ENCODE measurements at places on chromosomes 2 and 18. TPM values are rescaled to one million over a fixed set of nuclear protein-coding genes. Genes with fewer than 3 reads are reported as not detected.

Gene ERFE
- not detected for polyA plus RNA-seq

Gene TUBA4B
- polyA plus RNA-seq = not detected

Gene COLEC11
- polyA plus RNA-seq = 46.8 TPM

Gene DSG2
- polyA plus RNA-seq = not detected

Gene TSPYL6
- not detected for polyA plus RNA-seq

Gene NFU1
- 92.5 TPM for polyA plus RNA-seq

Gene KLHL30
- polyA plus RNA-seq = not detected

Gene LAMA3
- polyA plus RNA-seq = not detected

Gene RRM2
- not detected for polyA plus RNA-seq

Gene DSG4
- not detected for polyA plus RNA-seq

Gene SP140
- polyA plus RNA-seq = not detected

Gene PRKAG3
- not detected for polyA plus RNA-seq

Gene IAH1
- polyA plus RNA-seq = 91.5 TPM

Gene TMEM169
- 2.9 TPM for polyA plus RNA-seq

Gene MC2R
- polyA plus RNA-seq = not detected

Gene ELOA2
- not detected for polyA plus RNA-seq

Gene NEU4
- polyA plus RNA-seq = not detected

Gene CTDP1
- 0.57 TPM for polyA plus RNA-seq

Gene GALR1
- not detected for polyA plus RNA-seq

Gene SERPINB10
- polyA plus RNA-seq = not detected

Gene ZSWIM2
- polyA plus RNA-seq = not detected

Gene MOGAT1
- not detected for polyA plus RNA-seq

Gene POMC
- polyA plus RNA-seq = not detected

Gene KCNIP3
- 4.2 TPM for polyA plus RNA-seq

Gene LONRF2
- polyA plus RNA-seq = 7.2 TPM

Gene KCNG2
- not detected for polyA plus RNA-seq

Gene KCMF1
- 5.0 TPM for polyA plus RNA-seq

Gene UGT1A9
- polyA plus RNA-seq = not detected

Gene DLX1
- not detected for polyA plus RNA-seq

Gene FAM168B
- 13.4 TPM for polyA plus RNA-seq

Gene GLI2
- polyA plus RNA-seq = 0.19 TPM

Gene SP140L
- 0.50 TPM for polyA plus RNA-seq

Gene FARP2
- polyA plus RNA-seq = 24.0 TPM

Gene EMX1
- not detected for polyA plus RNA-seq

Gene ERICH2
- polyA plus RNA-seq = 23.4 TPM

Gene SRD5A2
- polyA plus RNA-seq = not detected

Gene IL36G
- not detected for polyA plus RNA-seq

Gene ZNF521
- 4.3 TPM for polyA plus RNA-seq

Gene ALKAL2
- not detected for polyA plus RNA-seq

Gene INPP1
- polyA plus RNA-seq = 48.5 TPM

Gene PROC
- not detected for polyA plus RNA-seq

Gene RAB12
- 36.4 TPM for polyA plus RNA-seq

Gene ZNF804A
- polyA plus RNA-seq = 10.8 TPM

Gene ABI2
- polyA plus RNA-seq = 41.4 TPM

Gene SKOR2
- polyA plus RNA-seq = 10.3 TPM

Gene GAL3ST2
- not detected for polyA plus RNA-seq

Gene THSD7B
- polyA plus RNA-seq = not detected

Gene CIB4
- not detected for polyA plus RNA-seq

Gene FHL2
- 25.2 TPM for polyA plus RNA-seq

Gene UGT1A5
- polyA plus RNA-seq = not detected

Gene IGFBP5
- polyA plus RNA-seq = 2.0 TPM

Gene VWA3B
- polyA plus RNA-seq = 0.04 TPM

Gene RHBDD1
- polyA plus RNA-seq = 1.3 TPM

Gene UPP2
- polyA plus RNA-seq = 0.90 TPM

Gene CNGA3
- not detected for polyA plus RNA-seq

Gene SANBR
- 12.2 TPM for polyA plus RNA-seq

Gene DARS1
- polyA plus RNA-seq = 160 TPM

Gene CARF
- 9.8 TPM for polyA plus RNA-seq

Gene EML6
- 7.3 TPM for polyA plus RNA-seq
